Breast epithelium (tissue), 4 donors: ENCODE measurements at places on chromosomes 12 and 14. TPM values are rescaled to one million over a fixed set of nuclear protein-coding genes. Genes with fewer than 3 reads are reported as not detected.

DNA sequence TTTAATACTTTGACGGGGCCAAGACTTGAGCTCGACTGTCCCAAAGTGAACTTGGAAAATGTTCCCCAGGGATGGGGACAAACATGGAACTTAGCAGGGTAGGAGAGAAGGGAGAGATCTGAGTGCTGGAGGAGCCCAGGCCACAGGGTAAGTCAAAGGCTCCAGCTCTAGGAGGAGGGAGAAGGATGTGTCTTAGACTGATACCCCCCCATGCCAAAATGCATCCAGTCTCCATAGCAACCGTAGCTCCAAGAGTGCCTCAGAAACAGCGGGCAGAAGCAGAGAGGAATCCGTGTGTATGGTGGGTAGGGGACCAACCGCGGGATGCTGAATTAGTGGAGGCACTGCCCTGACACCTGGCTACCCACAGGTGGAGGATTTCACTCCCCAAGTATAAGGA, 845 bp upstream of the AGAP2 start:
- no peak for DNase-seq

DNA sequence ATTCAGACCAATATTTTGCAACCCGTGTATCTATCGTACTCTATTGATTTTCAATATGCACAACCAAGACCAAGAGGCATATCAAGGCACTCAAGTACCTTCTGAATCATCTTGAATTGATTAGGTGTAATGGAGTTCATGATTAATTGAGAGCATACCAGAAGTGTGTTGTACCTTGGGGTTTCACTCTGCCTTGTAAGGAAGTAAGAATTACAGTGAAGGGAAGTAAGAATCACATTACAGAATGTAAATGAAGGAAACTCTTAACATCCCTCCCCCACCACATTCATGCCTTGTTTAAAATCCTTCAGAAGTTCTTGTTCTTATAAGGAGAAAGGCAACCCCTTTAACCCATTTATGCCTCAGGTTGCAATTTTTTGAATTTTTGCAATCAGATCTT, 5.4 kb upstream of the MGAT4C start:
- DNase-seq, result no peak

GRCh38 chr12:6229224-6230218, 29.3 kb downstream of the CD9 start:
- no peak for DNase-seq

DNA sequence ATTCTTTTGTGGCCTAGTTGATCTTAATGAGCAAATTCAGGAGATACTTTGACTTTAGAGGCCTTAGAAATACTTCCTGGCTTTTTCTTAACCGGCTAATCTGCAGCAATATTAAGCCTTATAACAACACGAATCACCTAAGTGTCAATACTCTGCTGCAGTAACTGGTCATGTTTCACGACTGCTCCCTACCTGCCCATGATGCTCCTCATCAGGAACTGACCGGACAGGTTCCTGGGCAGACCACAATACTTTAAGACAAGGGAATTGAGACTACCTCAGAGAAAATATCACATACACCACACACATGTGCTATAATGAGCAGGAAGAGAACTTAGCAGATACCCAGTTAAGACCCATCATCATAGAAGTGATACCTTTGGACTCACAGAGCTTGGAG, 211.9 kb upstream of the BMP4 start:
- no peak for DNase-seq

DNA sequence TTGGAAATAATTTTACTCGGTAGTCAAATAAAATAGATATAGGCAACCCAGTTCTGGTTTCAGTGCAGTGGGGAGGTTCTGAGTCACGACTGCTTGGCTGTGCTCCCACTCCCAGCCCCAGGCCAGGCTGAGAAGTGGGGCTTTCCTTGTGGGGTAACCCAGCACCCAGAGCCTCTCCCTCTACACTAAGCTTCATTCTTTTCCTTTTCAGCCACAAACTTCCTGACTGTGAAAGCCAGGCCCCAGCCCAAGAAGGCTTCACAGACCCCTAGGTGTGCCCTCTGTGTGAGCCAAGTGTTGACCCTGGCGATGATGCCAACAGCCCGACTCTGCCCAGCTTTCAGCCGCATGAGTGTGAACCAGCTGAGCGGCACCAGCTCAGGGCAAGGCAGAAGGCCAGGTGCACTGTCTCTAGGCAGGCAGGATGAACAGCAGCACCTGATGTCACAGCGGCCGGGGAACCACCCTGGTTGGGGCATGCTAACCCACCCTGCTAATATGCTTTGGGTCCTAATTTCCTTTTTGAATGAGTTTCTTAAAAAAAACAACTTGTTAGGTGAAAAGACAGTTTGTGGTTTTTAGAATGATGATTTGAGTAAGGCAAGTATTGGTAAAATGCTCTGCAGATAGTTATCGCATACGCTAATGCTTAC, 42.2 kb upstream of the ATP23 start:
- peak; percentile 62 for DNase-seq

DNA sequence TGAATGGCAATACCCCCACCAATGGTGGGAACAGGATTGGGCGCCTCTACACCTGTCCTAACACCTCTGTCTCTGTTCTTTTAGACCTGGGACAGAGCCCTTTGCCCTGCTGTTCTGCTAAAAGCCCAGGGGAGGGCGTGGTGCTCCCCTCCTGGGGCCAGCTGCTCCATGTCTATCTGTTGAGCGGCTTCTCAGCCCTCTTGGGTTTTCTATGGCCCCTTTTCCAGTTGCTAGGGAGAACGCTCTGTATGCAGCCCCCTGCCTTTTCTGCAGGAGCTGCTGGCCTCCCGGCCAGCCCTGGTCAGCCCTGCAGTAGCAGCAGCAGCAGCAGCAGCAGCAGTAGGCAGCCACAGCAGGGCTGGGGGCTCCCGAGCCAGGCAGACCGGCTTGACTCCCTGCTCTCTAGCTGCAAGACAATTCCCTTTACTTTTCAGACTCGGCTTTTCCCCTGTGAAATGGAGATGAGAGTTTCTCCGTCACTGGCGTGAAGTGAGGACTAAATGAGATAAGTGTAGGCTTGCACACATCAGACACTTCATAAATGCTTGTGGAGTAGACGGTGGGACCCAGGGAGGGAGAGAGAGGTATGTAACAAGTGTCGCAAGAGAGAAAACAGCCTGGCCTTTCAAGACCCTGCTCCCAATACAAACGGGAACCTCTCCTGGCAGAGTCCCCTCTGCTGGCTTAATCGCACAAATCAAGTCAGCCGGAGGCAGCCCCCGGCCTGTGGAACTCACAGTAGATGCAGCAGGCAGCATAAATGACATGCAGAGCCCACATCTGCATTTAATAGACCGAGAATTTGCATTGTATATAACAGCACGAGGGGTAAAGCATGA, 1.0 kb downstream of the RTL1 start:
- DNase-seq, result peak; percentile 15

DNA sequence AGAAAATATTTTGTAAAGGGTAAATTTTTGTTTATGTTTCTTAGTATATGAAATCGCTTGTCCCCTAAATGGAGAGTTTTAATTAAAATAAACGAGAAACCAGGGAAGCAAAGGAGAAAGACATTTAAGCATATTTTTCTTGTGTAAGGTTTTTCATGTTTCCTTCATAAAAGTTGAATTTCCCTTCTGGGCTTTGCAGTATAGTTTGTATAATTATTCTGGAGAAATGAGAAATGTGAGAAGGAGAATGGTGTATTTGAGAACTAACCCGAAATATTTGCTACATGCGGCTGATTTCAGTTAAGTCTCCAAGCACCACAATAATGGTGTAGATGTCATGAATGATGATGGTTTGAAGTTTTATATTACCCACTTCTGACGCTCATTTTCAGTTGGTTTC, 307.7 kb upstream of the SEL1L start:
- DNase-seq, result no peak

GRCh38 chr14:78007160-78007559, 163.0 kb upstream of the NRXN3 start:
- no peak for DNase-seq

GRCh38 chr12:112848972-112849371, 57.4 kb downstream of the RPH3A start:
- DNase-seq, result no peak

- no peak for DNase-seq
Measured at GRCh38 chr12:116731801-116732200, 6.1 kb downstream of the SPRING1 start.

DNA sequence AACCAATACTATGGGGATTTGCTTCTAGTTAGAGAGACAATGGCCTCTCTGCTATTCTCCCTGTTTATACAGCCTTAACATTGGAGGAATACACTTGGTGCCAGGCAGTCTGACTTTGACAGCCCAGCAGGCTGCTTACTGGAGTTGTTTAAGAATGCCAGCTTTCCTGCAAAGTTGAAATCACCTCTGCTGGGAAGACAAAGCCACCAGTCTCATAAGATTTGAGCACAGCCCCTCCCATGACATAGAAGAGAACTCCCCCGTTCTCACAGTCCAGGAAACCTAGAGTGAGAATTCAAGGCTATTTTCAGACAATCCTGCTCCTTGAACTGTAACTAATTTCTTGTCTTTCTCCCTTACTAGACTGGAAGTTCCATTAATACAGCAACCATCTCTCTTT, 21.1 kb upstream of the CATSPERB start:
- no peak for DNase-seq

DNA sequence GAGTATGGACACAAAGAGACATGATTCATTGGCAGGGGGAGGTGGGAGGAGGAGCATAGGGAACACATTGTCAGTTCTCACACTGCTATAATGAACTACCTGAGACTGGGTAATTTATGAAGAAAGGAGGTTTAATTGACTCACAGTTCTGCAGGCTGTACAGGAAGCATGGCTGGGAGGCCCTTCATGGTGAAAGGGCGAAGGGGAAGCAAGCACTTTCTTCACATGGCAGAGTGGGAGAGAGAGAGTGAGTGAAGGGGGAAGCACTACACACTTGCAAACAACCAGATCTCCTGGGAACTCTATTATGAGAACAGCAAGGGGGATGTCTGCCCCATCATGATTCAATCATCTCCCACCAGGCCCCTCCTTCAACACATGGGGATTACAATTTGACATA, 391.8 kb downstream of the BMP4 start:
- DNase-seq, result no peak

GRCh38 chr12:50620109-50620977, 115.6 kb downstream of the DIP2B start:
- no peak for DNase-seq

DNA sequence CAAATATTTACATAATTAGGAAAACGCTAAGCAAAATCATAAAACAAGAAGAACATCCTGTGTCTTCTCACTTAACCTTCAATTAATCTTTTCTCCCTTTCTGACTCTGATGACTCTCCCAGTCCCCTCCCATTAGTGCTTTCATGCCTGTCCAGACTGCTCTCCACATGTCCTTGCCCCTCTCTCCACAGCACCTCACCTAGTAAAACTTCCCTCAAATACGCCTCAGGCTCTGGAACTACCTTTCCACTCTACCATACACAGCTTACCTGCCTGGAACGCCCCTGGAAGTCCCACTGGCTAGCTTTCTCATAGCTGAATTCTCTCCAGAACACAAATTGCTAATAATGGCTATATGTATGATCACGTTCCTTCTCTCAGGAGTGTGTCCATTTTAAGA, 44.7 kb downstream of the SLC5A8 start:
- DNase-seq, result no peak

- no peak for DNase-seq
Measured at GRCh38 chr14:40058901-40059897, 627.0 kb upstream of the FBXO33 start.

GRCh38 chr14:56903304-56903969, 93.2 kb upstream of the OTX2 start:
- DNase-seq, result no peak

GRCh38 chr14:101062065-101062450, 158.5 kb upstream of the RTL1 start:
- DNase-seq, result no peak

GRCh38 chr14:90693413-90693812, 122.8 kb downstream of the TTC7B start:
- no peak for DNase-seq

- no peak for DNase-seq
Measured at GRCh38 chr12:79763766-79764452, 73.1 kb upstream of the PAWR start.

DNA sequence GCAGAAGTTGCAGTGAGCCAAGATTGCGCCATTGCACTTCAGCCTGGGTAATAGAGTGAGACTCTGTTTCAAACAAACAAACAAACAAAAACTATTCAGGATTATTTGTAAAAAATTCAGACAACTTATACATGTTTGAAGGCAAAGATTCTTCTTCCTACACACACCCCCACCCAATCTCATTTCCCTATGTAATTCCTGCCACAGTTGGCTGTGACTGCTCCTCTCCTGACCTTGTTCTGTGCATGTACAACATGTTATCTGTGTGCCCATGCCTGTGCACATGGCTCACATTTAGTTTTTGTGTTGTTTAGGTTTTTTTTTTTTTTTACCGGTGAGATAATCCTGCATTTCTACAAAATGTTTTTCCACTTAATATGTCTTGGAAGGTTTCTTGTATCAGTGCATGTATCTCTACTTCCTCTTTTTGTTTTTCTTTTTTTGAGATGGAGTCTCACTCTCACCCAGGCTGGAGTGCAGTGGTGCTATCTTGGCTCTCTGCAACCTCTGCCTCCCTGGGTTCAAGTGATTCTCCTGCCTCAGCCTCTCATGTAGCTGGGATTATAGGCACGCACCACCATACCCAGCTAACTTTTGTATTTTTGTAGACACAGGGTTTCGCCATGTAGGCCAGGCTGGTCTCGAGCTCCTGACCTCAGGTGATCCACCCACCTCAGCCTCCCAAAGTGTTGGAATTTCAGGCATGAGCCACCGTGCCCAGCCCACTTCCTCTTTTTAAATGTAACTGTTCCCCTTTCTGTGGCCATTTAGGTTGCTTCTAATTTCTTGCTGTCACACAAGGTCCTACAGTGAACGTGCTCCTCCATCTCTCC, 8.7 kb downstream of the CFAP251 start:
- no peak for DNase-seq

GRCh38 chr14:28975084-28975483, 208.5 kb downstream of the FOXG1 start:
- no peak for DNase-seq

DNA sequence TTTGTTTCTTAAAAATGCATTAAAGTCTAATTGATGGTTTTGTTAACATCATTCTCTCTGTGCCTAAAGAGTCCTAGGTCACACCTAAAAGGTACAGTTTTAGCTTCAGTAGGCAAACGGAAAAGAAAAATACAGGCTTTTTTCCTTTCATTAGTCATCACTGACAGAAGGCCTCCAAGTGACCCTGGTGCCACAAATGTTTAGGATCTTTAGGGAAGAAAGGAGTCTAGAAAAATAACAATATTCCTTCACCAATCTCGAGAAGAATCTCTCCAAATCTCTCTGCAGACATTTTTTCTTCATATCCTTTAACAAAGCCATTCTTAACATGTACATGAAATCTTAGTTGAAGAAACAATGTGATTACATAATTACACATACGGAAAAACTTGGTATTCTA, 2.0 kb downstream of the DENND5B start:
- no peak for DNase-seq

- no peak for DNase-seq
Measured at GRCh38 chr14:102979406-102979805, 56.9 kb downstream of the AMN start.

- DNase-seq, result no peak
Measured at GRCh38 chr14:98591161-98591560, 680.8 kb downstream of the BCL11B start.

NOC4L gene
- 10.1 TPM for total RNA-seq

PIWIL1 gene
- not detected for total RNA-seq

RHOF gene
- total RNA-seq, result 12.0 TPM

KIF5A gene
- 1.2 TPM for total RNA-seq

ERH gene
- 69.0 TPM for total RNA-seq

OR6C2 gene
- total RNA-seq, result not detected

PRH2 gene
- not detected for total RNA-seq

MUCL1 gene
- 3.4 TPM for total RNA-seq

PPP4R3A gene
- 83.9 TPM for total RNA-seq

ABCC9 gene
- 52.0 TPM for total RNA-seq

TSHR gene
- total RNA-seq, result 0.48 TPM

SERPINA9 gene
- total RNA-seq, result not detected

SERPINA4 gene
- total RNA-seq, result not detected
